ENCODE measurements at places on chromosomes 3 and 15.

DNA sequence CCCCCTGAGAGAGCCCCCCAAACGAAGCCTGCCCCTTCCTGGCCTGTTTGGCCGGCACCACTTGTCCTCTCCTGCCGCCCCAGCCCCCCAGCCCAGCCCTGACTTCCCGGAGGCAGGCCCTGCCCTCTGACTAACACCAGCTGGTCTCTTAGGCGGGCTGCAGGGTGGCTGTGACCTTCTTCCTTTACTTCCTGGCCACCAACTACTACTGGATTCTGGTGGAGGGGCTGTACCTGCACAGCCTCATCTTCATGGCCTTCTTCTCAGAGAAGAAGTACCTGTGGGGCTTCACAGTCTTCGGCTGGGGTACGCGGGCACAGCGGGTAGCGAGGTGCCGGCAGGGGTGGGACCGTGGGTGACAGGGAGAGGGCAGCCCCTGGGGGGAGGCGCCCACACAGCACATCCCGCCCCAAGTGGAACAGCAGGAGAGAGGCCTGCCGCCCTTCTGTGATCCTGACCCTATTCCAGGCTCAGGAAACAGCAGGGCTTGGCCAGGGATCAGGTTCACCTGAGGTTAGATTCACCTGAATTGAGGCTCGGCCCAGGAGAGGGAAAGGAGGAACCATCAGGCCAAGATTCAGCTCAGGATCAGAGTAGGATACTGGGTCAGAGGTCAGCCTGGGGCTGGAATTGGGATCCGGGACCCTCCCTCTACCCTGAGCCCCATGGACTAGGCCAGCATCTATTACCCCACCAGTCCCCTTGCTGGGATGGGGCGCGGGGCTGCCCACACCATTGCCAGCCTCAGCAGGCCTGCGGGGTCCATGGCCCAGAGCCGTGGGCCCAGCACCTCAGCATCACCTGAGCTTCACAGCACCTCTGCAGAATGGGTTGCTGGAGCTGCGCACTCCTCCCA, 21.9 kb downstream of the PTH1R start:
- DNase-seq = no peak

- no peak for DNase-seq
Measured at GRCh38 chr3:123767009-123767372, 117.1 kb downstream of the MYLK start.

DNA sequence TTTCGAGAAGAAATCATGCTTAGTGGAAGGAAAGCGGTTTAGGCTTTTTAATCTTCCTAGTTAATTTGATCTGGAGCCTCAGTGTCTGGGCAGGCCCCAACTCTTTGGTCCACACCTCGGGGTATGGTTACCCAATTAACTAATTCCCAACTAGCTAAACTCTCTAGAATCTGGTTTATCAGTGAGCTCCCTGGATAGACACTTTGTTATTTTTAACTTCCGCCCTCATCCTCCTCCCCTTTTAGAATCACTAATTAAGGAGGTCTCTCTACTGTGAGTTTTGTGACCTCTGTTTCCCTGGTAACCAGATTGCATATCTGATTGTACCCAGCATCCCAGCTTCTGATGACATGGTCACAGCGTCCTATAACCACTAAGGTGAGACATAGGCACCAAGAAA, 112.2 kb downstream of the RARB start:
- no peak for DNase-seq

GRCh38 chr15:91077029-91077428, 23.0 kb upstream of the SV2B start:
- DNase-seq = no peak

- no peak for DNase-seq
Measured at GRCh38 chr3:102112704-102113230, 263.5 kb downstream of the NFKBIZ start.

GRCh38 chr3:83683937-83684598, 1274.7 kb upstream of the CADM2 start:
- DNase-seq = no peak

DNA sequence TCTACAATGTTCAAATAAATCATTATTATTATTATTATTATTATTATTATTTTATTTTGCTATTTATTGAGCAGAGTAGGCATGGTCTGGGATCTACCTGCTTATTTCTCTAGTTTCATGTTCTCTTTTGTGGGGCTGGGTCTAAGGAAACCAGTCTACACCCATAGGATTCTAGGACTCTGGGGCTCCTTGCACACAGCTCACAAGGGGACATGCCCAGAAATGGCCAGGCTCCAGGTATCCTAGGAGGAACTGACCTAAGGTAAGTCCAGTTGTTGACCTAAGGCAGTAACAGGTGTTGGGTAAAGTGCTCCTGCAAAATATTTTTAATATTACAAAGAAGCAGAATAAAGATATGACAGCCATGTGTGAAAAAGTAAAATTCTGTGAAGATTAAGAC, 149.6 kb upstream of the TBL1XR1 start:
- no peak for DNase-seq

DNA sequence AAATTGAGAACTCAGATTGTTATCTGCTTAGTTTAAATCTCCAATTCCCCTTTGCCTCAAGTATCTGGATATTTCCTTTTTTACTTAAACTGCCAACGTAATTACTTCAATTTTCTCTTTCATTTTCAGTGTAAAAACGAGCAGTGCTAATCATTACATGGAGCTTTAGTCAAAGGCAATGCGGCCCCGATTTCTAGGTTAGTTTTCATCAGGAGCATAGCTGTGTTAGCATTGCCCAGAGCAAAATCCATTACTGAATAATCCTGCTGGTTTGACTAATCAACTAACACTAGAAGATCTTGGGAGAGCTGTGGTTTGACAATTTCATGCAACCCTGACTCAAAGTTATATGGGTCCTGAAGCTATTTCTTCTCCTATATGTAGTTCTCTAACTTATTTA, 46.2 kb downstream of the ZPLD1 start:
- DNase-seq = no peak

- no peak for DNase-seq
Measured at GRCh38 chr3:195040773-195041520, 230.0 kb downstream of the XXYLT1 start.

- no peak for DNase-seq
Measured at GRCh38 chr3:185067173-185067572, 85.7 kb downstream of the C3orf70 start.

- no peak for DNase-seq
Measured at GRCh38 chr15:43439268-43439667, 53.7 kb downstream of the TP53BP1 start.

- no peak for DNase-seq
Measured at GRCh38 chr15:39850436-39850835, 67.8 kb upstream of the FSIP1 start.

Measured in CD4-positive, alpha-beta T cell treated with Interleukin-17A for 4 hours (primary cell).